ENCODE measurements at places on chromosomes 3 and 15. TPM values are rescaled to one million over a fixed set of nuclear protein-coding genes. Genes with fewer than 3 reads are reported as not detected.

GHSR gene
- total RNA-seq, result not detected

CAND2 gene
- 2.7 TPM for total RNA-seq

RNU5B-1 gene
- total RNA-seq, result not detected

SNRPA1 gene
- total RNA-seq, result 205 TPM

CFAP20DC gene
- 2.4 TPM for total RNA-seq

EEFSEC gene
- 11.6 TPM for total RNA-seq

PLA2G4B gene
- total RNA-seq, result 9.0 TPM

SST gene
- not detected for total RNA-seq

UBA3 gene
- total RNA-seq, result 66.0 TPM

CCDC39 gene
- total RNA-seq, result not detected

ADAMTS9 gene
- not detected for total RNA-seq

MEGF11 gene
- total RNA-seq, result 0.05 TPM

CCR3 gene
- total RNA-seq, result not detected
